Fibroblast of skin of left biceps (primary cell): ENCODE measurements at places on chromosomes 3 and 15.

DNA sequence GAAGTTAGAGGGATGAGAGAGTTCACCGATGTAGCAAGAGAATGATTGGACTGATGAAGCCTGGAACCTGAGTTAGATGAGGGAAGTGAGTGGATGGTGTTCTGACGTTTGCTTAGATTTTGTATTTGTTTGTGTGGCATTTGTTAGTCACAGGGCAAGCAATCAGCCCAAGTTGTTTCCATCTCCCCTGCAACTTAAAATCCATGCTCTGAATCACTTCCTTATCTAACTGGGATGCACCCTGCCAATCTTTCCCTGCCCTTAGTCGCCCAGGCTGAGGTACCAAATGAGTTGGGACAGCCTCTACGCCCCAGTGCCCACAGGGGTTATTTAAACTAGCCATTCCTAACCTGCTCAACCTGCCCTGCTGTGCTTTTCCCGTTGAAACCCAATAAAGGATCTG lies 12.6 kb downstream of the PAQR5 start:
- DNase-seq, result no peak

DNA sequence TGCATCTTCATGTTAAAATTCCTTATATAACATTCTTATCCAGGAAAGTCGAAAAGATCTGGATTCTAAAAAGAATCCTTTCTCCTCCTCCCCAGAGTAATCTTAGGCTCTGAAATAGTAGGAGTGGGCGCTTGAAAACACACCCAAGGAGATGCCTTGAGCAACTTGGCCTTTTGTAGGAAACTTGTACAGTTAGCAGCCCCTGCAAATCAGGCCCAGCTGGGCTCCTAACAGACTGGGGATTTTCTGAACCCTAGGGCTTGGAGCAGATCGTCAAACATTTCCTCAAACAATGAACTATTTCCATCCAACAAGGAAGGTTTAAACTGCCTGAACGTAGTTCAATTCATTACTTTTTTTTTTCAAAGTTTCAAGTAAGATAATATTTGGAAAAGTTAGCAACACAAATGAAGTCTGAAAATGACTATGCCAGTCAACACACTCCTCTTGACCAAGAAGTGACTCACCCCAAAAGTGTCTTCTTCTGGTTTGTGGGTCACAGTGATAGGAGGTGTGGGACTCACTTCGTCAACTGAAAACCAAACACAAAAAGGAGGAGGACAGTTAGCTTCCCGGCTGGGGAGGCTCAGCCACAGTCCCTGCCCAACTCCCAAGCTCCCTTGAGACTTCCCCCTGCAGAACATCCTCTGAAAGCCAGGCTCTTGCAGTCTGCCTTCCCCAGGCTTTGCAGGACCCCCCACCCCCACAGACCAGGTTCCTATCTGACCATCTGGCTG lies 129.7 kb downstream of the NTRK3 start:
- DNase-seq, result no peak

GRCh38 chr15:74243431-74243830 lies 7.3 kb downstream of the CCDC33 start:
- DNase-seq, result no peak

GRCh38 chr15:86540840-86541467 lies 461.3 kb downstream of the AGBL1 start:
- DNase-seq, result no peak

- DNase-seq, result no peak
These were observed 61.9 kb downstream of the ANO10 start for GRCh38 chr3:43559961-43560360.

GRCh38 chr3:129502641-129503408 lies 25.6 kb upstream of the RHO start:
- no peak for DNase-seq

DNA sequence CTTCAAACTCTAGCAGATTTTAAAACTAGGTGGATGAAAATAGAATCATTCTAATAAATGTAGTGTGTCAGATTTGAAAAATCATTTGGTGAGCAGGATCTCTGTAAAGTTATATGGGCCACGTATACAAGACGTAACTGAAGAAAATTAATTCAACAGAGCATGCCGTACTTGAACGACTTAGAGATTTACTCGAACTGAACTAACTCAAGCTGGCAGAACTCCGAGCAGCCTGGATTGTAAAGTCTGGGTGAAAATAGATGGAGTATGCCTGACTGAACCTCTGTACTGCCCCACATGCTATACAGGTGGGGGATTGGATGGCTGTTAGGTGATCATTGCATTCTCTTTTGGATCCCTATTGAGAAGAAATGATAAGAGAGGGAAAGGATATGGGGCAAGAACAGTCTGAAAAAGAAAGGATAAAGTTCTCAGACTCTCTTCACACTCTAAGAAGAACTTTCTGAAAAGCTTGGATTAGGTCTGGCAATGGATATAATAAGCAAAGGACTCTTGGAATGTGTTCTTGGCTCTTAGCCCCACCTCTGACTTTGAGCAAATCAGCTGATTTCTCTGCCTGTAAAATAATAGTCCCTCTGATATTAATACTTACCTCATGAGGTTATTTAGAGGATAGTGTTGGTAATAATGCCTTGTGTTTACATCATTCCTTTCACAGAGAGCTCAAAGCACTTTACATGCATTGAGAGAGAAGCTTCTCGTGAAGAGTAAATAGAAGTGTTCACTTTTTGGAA lies 147.5 kb downstream of the FILIP1L start:
- peak; percentile 55 for DNase-seq

GRCh38 chr3:20637729-20638128 lies 451.7 kb upstream of the SGO1 start:
- DNase-seq, result no peak

DNA sequence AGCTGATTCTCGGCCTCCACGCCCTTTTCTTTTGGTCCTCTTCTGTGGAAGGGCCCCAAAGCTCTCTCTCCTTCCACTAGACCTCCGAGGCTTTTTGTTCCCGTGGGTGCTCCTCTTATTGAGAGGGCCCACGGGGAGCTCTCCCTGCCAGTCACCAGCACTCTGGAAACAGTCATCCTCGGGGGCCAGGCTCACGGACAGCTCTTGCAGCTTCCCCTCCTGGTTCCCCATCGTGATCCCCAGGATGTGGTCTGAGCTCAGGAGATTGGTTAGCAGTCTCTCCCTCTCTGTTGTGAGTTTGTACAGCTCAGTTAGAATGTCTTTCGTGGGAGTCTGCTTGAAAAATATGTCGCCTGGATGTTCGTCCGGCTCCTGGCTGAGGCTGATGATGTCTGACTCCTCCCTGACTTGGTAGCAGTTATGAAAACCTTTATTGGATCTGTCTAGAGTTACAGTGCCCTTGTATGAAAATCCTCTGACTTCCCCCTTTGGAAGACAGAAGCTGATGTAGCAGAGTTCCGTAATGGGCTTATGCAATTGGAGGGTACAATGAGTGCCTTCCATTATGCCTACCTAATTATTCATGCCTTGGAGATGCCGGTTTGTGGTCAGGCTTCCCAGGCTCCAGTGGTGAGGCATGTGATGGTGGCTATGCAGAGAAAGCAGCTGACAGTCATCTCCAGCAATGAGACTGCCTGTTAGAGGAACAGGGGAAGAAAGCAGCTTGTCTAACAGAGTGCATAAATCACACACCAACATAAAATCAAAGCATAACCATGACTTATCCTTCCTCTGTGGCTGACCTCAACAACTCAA lies 40.0 kb downstream of the FMN1 start:
- peak; percentile 29 for DNase-seq

DNA sequence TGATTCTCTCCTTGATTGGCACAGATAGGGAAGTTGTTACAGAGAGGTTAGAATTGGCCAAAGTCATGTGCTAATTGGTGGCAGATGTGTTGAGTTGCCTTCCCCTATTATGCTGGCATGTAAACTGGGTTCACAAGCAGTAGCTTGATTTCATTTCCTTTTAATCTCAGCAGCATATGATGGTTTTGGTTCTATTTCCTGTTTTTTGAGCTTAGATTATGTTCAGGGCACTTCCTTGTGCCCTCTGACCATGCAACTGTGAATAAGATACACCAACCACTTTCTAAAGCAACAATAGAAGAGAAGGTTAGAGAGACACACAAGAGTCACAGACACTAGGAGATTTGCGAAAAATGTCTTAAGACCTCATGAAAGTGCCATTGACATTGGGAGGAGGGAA lies 16.5 kb downstream of the HPS3 start:
- no peak for DNase-seq

GRCh38 chr3:4898454-4899313 lies 80.6 kb upstream of the BHLHE40 start:
- no peak for DNase-seq

GRCh38 chr3:44079916-44080315 lies 161.8 kb upstream of the TOPAZ1 start:
- no peak for DNase-seq

DNA sequence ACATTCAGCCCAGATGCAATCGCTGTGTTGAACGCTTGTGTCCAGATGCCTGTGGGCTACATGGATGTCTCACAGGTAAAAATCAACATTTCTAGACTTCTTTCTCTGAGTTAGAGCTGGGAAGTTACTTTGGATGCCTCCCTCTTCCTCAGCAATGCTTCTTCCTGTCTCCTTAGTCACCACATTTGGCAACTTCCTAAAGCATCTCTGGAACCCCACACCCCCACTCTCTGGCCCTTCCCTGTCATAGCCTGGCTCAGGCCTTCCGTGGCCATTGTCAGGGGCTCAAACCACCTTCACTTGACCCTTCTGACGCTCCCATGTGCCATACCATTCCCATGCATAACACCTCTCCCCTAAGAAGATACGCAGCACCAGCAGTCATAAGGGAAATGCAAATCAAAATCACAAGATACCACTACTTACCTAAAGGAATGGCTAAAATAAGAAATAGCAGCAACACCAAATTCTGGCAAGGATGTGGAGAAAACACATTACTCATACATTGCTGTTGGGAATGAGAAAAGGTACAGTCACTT lies 21.6 kb upstream of the RGMA start:
- DNase-seq, result no peak
